CD4-positive, alpha-beta T cell treated with Interleukin-2 at 100 ng/mL for 4 hours (primary cell): ENCODE measurements at places on chromosomes 12 and 14.

- DNase-seq: no peak
Observed at GRCh38 chr12:88471331-88472045, 108.8 kb downstream of the KITLG start.

DNA sequence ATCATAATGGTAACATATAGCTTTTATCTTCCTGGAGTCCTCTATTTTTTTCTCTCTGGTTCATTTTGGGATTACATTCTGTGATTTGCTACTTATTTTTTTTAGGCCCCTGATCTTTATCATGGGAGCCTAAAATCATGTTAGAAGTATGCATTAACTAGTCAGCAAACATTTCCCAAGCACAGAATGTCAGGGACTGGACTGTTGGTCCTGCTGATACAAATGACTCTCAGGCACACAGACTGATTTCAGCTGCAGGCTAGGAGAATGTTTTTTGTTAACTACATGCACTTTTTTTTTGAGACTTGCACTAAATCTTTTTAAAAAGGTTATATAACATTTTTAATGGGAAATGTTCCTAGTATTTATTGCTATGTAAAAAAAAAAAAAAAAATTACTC, 131.1 kb downstream of the ACSS3 start:
- DNase-seq: no peak

- no peak for DNase-seq
Observed at GRCh38 chr12:94271351-94271750, 123.0 kb downstream of the PLXNC1 start.

GRCh38 chr14:88612981-88613380, 50.1 kb downstream of the ZC3H14 start:
- DNase-seq: no peak

- DNase-seq: no peak
Observed at GRCh38 chr14:54550514-54550913, 16.4 kb upstream of the SAMD4A start.

- peak; percentile 66 for DNase-seq
Observed at GRCh38 chr12:115916910-115917668, 360.4 kb downstream of the MED13L start.

DNA sequence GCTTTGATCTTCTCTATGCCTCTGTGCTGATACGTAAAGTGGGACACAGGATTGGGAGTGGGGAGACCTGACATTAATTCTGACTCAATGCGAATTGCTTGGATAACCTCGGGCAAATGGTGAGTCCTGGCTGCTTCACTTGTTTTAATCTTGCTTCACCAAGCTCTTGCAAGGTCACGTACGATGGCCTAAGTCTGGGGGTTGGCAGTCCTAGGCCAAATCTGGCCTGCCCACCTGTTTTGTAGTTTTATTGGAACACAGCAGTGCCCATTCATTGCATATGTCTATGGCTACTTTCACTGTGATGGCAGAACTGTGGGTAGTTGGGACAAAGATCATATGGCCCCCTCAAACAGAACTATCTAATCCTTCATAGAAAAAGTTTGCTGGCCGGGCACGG, 13.4 kb downstream of the CLSTN3 start:
- DNase-seq: no peak

DNA sequence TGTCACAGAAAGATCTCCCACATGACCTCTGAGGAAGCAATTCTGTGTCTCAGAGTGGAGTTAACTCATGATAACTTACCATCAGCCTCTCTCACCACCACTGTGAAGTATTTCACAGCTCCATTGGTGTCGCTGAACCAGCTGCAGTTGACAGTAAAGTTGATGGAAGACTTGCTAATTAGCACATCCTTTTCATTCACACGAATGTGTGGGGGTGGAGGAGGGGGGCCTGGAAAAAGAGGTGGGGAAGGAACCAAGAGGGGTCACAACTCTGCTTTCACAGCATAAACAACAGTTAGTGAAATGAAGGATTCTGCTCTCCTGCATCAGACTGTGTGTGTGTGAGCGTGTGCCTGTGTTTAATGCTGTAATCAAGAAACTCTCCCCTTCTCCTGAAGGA, 82.1 kb downstream of the PTPRB start:
- DNase-seq: no peak

DNA sequence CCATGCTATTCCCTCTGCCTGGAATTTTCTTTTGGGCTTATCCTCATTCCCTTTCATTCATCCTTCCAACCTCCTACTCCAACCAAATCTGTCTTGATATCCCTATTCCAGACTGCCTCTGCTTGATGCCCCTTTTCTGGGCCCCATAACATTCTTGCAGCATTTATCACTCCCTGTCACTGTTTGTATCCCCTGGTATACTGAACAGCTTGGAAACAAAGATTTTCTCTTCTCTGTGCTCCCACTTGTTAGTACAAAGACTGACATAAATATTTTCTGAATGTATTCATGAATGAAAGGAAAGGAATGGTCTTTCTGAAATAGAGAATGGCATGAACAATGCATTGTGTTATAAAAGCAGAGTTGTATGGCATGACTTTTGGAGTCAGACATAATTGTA, 7.5 kb downstream of the IRAK4 start:
- no peak for DNase-seq

- DNase-seq: no peak
Observed at GRCh38 chr12:32522331-32523221, 123.2 kb downstream of the FGD4 start.

GRCh38 chr12:4034921-4035320, 161.7 kb upstream of the PARP11 start:
- DNase-seq: no peak

- DNase-seq: no peak
Observed at GRCh38 chr12:116827432-116827831, 53.8 kb downstream of the HRK start.

DNA sequence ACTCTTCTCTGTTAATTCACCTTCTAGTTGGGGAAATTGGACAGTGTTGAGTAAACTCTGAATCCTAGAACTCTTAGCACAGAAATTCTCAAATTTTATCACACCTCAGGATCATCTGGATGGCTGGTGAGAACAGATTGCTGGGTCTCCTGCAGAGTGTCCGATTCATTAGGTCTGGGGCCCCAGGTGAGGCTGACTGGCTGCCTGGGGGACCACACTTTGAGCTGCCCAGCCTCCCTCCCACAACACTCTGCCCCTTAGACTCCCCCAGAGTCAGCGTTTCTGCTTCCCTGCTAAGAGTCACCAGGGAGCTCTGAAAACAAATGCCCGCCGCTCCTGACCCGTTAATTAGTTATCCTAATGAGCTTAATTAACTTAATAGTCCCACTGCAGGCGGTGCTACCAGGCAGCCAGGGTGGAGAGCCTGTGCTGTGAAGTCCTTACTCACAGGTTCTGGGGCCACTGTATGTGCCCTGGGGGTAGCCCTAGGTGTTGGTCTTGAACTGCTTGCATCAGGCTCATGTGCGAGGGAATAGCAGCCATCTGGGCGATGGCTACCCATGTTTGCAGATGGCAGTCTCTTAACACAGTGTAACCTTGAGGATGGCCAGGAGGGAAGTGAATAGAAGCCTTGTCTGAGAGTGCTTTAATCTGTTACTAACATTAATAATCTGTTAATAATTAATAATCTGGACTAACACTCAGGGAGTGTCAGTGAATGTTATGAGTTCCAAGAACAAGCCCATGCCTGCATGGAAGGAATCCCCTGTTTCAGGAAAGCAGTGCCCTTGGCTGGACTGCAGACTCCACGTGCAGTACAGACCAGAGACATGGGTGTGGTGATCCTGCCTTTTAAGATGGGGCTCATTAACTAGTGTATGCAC, 35.6 kb downstream of the AACS start:
- no peak for DNase-seq

DNA sequence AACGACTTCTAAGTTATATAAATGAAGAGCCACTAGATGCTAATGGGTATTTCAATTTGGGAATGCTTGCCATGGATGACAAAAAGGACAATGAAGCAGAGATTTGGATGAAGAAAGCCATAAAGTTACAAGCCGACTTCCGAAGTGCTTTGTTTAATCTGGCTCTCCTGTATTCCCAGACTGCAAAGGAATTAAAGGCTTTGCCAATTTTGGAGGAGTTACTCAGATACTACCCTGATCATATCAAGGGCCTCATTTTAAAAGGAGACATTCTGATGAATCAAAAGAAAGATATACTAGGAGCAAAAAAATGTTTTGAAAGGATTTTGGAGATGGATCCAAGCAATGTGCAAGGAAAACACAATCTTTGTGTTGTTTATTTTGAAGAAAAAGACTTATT, 52.8 kb downstream of the TMTC3 start:
- no peak for DNase-seq

GRCh38 chr14:51022769-51023168, 72.1 kb downstream of the TRIM9 start:
- DNase-seq: no peak

GRCh38 chr14:93655078-93655750, 133.1 kb downstream of the PRIMA1 start:
- DNase-seq: peak; percentile 10

GRCh38 chr12:90940872-90941499, 14.0 kb downstream of the CCER1 start:
- peak; percentile 11 for DNase-seq

- DNase-seq: no peak
Observed at GRCh38 chr12:115922952-115923564, 354.4 kb downstream of the MED13L start.

GRCh38 chr14:93993382-93993781, 3.7 kb upstream of the CCDC197 start:
- no peak for DNase-seq

GRCh38 chr12:100566887-100567637, 6.4 kb upstream of the GAS2L3 start:
- DNase-seq: no peak

GRCh38 chr12:106493531-106493930, 89.3 kb upstream of the RFX4 start:
- no peak for DNase-seq

DNA sequence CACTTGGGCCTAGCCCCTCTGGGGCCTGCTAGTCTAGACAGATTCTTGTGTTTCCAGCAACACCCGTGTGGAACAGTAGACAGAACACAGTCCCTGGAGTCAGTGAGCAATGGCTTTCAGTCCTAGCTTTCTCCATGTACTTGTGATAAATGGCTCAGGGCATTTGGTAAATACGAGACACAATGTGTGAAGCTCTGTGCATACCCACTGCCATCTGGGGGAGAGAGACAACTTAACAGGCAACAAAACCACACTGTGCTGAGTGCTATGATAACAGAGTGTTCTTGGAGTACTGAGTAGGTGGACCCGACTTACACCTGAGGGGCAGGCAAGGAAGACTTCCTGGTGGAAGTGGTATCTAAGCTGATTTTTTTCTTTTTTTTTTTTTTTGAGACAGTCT, 86.3 kb upstream of the TBX3 start:
- no peak for DNase-seq

DNA sequence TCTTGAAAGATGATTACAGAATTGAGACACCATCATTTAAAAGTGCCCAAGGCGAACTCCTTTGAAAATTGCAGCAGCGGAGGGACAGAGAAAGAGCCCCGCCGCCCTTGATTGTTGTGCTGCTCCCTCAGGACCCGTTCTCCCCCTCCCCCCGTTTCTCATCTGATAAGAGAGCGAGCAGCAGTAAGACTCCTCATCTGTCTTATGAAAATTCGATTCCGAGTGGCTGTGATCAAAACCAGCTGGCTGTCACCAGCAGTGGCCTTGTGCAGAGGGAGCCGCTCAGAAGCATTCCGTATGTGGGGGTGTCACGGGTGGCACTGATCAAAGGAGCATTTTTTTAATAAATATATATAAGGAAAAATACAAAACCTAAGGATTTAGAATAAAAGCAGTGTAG, 78.0 kb upstream of the GPATCH2L start:
- no peak for DNase-seq

- no peak for DNase-seq
Observed at GRCh38 chr12:52130711-52131110, 51.2 kb downstream of the SMIM41 start.

DNA sequence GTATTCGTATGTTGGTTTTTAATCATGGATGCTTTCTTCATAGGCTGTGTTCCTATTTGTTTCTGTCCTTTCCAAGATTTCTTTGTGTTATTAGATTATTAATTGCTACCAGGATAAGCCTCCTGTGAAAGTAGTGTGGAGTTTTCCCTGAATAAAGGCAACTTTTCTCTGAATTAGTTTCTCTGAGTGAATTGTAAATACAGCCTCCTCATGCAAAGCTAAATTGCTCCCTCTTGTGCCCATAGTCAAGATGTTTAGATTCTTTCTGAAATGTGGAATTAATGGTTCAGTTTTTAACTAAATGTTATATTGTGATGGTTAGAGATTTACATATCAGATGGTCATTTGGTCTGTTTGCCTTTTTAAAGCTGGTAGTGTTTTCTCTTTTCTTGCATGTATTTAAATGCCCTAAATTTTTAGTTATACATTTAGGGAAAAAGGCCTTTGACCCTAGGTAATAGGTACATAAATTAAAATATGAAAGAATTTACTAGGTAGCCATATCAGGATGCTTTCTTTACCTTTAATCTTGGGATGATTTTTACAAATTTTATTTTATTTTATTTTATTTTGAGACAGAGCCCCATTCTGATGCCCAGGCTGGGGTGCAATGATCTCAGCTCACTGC, 8.9 kb downstream of the APAF1 start:
- peak; percentile 64 for DNase-seq

GRCh38 chr14:25110106-25110505, 60.2 kb upstream of the STXBP6 start:
- no peak for DNase-seq

DNA sequence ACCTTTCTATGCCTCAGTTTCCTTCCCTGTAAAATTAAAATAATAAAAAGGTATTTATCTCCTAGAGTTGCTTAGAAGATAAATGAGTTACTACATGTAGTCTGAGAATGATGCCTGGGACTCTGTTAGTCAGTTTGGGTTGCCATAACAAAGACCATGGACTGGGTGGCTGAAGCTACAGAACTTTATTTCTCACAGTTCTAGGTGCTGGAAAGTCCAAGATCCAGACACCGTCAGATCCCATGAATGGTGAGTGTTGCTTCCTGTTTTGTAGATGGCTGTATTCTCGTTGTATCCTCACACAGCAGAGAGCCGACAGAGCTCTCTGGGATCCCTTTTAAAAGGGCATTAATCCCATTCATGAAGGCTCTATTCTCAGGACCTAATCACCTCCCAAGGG, 64.0 kb upstream of the LTA4H start:
- no peak for DNase-seq

GRCh38 chr12:19665121-19665900, 226.0 kb downstream of the AEBP2 start:
- no peak for DNase-seq

- no peak for DNase-seq
Observed at GRCh38 chr12:131229426-131230339, 276.0 kb downstream of the ADGRD1 start.

GRCh38 chr14:98208211-98208611, 1063.8 kb downstream of the BCL11B start:
- no peak for DNase-seq

- no peak for DNase-seq
Observed at GRCh38 chr12:51329742-51330141, 5.8 kb upstream of the BIN2 start.

DNA sequence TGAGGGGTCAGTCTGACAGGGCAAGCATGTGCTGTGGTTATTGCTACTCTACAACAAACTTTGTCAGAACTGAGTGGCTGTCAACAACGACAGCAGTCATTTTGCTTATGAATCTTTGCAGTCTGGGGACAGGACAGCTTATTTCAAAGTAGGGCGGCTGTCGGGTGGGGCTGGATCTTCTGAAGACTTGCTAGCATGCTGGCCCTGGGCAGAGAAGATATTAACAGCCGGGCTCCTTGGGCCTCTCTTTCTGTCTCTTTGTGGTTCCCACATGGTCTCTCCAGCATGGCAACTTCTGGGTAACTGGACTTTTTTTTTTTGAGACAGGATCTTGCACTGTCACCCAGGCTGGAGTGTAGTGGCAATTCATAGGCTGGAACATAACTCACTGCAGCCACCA, 33.9 kb upstream of the ALDH2 start:
- no peak for DNase-seq

- DNase-seq: no peak
Observed at GRCh38 chr12:26188127-26188526, 7.2 kb upstream of the SSPN start.
